Naive thymus-derived CD4-positive, alpha-beta T cell (primary cell): ENCODE measurements at places on chromosomes 16 and 17. TPM values are rescaled to one million over a fixed set of nuclear protein-coding genes. Genes with fewer than 3 reads are reported as not detected.

RGS9 gene
- 0.69 TPM for total RNA-seq

DNA sequence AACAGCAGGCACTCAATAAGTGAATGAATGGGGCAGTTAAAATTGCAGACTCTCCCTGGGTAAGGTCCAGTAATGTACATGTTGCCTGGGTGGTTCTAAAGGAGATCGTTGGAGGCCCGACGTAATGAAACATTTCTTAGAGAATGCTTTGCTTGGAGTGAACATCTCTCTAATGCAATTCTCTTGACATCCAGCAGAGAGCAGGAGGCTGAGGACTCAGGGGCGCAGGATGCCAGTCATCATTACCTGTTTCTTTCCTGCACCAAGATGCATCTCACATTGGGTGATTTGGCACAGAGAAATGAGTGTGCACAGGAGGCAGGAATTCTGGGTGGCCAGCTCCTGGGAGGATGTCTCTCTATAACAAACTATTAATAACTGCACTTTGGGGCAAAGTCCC, 130.3 kb upstream of the RBBP6 start:
- no peak for DNase-seq

GRCh38 chr17:76154292-76154691, 13.2 kb upstream of the FOXJ1 start:
- DNase-seq, result no peak

GRCh38 chr17:49469831-49470810, 25.0 kb upstream of the NGFR start:
- no peak for DNase-seq

- DNase-seq, result no peak
These were observed 30.4 kb upstream of the ZFP90 start for GRCh38 chr16:68508641-68509240.

ZNF205 gene
- total RNA-seq, result not detected

MTMR4 gene
- total RNA-seq, result 68.6 TPM

DNA sequence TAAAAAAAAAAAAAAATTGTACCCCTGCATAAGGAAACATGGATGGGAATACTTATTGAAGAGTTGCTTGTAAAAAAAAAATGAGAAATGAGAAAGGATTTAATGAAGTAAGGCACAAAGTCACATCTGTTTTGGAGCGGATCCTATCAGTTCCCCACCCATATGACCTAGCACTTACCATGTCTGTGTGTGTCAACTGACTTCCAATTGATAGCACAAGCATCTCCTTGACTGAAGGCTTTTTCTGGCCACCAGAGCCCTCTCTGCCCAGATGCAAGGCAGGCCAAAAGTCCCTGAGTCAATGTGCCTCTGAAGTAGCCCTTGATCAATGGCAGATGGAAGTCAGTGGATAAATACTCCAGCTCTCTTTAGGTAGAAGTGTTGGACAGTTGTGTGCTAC, 13.4 kb upstream of the NLK start:
- no peak for DNase-seq

DNA sequence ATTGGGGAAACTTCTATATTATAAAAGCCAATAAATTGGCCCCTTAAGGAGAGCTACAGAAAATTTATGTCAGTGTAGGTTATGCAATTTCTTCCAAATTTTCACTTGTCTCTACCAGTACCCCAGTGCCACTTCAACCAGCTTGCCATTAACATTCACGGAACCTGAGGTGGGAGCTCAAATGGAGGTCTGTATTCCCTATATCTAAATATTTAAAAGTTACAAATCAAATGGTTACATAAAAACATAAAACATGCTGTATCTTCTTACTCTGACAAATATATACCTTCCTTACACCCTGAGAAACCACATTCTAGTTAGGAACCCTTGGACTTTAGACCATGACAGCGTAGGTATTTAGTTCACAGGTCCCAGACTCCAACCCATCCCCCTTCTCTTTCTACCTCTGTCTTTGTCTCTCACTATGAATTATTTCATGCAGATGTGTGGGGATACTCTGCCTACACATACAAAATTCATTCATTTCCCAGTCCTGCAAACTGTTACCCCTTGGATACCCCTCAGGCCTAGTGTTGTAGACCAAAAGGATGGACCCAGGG, 127.8 kb upstream of the PMFBP1 start:
- no peak for DNase-seq
